ENCODE measurements at places on chromosomes 6 and 20.

- no peak for DNase-seq
Observed at GRCh38 chr6:48222241-48222640, 111.2 kb upstream of the PTCHD4 start.

DNA sequence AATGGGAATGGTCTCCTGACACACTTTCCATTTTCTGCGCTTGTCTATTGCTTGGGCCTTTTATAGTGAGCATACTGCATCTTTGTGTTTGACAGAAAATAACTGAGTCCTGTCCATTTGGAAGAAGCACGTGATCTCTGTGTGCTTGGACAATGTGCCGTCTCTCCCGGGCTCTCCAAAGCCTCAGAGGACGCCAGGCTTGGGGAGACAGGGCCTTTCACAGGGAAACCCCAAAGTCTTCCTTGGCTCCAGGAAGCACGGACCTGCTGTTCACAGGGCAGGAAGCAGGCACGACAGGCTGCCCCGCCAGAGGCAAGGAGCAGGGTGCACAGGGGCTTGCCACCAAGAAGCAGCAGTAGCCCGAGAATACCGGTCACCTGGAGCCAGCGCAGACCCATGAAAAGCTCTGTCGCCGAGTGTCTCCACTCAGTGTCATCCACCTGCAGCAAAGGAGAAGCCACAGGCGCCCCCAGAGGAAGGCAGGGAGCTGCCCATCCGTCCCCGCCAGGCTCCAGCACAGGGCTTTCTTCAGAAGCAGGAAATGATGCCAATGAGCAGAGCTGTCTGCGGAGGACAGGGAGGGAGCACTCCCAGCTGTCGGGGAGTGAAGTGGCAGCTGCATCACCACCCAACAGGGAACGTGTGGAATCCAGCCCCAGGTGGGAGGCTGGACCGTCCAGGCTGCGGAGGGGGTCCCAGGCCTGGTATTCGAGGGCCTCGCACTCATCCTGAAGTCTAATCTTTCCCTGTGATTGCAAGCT is 135.1 kb downstream of the AGPAT4 start:
- DNase-seq = no peak

DNA sequence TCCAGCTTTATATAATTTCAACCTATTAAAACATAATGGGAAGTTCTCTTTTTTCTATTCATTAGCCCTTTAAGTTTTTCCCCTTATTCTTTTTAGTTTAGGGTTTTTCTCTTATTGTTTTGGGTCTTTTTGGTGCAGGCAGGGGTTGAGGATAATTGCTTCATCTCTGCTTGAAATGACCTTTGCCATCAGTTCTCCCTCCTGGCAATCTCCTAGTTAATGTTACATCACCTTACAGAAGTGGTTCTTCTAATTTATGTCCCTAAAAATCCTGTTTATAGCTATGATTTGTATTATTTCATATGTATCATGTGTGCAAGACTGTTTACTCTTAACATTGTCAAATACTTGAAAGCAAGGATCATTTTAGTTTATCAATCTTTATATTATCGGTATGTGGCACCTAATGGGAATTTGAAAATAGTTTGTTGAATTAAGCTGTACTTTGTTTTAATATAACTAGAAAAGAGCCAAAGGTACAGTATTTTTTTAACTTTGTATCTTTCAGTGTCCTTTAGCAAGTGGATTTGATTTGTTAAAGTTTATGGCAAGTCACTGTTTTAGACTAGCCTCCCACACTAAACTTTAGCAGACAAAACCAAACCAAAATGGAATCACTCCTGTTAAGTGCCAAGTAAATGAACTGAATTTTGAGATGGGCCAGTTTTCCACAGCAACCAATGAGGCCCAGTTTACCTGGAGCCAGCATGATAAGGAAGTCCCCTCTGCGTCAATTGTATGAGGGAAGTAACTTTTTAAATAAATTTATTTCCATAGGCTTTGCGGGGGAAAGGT is 26.6 kb upstream of the RUNX2 start:
- no peak for DNase-seq

DNA sequence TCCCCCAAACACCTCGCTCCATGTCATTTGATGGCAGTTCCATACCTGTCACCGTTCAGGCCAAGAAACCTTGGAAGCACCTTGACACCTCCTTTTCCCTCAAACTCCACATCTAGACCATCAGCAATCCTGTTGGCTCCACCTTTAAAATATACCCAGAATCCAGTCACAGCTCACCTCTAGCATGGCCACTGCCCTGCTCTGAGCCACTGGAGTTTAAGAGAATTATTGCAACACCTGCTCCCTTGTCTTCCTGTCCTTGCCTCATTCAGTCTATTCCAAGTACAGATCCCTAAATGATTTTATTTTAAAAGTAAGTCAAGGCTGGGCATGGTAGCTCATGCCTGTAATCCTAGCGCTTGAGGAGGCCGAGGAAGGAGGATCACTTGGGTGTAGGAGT is 11.6 kb upstream of the TRIB3 start:
- no peak for DNase-seq

GRCh38 chr6:2593167-2593566 is 157.6 kb downstream of the MYLK4 start:
- no peak for DNase-seq

DNA sequence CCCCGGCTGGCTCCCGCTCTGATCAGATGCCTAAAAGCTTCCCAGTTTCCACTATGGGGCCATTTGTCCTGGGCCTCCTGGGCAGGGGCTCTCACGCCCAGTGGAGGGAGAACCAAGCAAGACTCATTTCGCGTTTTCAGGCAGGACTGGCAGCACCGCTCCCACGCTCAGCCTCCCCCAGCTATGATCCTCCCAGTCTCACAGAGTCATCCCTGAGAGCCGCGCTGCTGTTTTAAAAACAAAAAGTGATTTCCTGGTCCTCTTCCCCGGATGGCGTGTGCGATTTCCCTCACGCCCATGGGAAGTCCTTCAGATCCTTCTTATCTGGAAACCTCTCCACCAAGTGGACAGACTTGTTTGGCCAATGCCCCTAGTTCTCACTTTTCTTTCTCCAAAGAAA is at the start of gene ADGRF5:
Gene ADGRF5 (minus strand): TSS at position 208 of the 400 bp plus-strand sequence. CDS start 15,176 bp downstream, outside the sequence.
- no peak for DNase-seq

- no peak for DNase-seq
Observed at GRCh38 chr6:66896415-66896814, 1189.4 kb upstream of the EYS start.

Data from activated naive CD4-positive, alpha-beta T cell treated with anti-CD3 and anti-CD28 coated beads, Interleukin-2, amount 50 U/mL, for 72 hours (primary cell).